ENCODE measurements at places on chromosomes 7 and 10.

GRCh38 chr10:93589648-93590562 lies 11.1 kb downstream of the RBP4 start:
- DNase-seq, result no peak

DNA sequence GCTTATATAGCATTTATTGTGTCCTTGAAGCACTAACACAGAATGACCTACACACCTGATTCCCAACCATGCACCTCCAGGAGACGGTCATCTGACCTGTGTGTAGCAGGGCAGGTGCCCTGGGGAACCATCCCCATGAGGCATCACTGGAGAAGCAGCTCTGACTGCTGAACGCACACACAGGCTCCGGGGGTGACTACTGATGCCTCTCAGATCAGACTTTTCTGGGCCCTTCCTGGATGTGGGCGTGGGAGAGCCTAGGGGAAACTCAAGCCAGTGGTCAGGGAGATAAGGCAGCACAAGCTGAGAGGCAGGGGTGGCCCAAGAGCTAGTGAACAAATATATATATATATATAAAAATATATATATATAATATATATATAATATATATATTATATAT lies 37.6 kb downstream of the CPXM2 start:
- DNase-seq, result no peak

DNA sequence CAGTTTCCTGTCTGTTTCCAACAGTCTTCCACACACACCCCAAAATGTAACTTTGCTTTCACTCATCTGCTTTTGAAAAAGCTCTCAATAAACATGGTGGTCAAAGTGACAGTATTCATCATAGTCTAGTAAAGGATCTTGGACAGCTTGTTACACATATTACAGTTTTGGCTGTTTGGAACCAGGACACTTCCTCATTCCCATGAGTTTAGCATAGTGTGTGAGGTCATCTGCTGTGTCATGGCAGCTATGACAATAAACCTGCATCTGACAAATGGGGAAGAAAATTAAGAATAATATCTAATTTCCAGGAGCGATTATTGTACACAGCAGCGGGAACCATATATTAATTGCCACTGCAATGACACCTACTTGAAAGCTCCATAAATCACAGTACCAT lies 184.3 kb upstream of the SLC26A5 start:
- no peak for DNase-seq

DNA sequence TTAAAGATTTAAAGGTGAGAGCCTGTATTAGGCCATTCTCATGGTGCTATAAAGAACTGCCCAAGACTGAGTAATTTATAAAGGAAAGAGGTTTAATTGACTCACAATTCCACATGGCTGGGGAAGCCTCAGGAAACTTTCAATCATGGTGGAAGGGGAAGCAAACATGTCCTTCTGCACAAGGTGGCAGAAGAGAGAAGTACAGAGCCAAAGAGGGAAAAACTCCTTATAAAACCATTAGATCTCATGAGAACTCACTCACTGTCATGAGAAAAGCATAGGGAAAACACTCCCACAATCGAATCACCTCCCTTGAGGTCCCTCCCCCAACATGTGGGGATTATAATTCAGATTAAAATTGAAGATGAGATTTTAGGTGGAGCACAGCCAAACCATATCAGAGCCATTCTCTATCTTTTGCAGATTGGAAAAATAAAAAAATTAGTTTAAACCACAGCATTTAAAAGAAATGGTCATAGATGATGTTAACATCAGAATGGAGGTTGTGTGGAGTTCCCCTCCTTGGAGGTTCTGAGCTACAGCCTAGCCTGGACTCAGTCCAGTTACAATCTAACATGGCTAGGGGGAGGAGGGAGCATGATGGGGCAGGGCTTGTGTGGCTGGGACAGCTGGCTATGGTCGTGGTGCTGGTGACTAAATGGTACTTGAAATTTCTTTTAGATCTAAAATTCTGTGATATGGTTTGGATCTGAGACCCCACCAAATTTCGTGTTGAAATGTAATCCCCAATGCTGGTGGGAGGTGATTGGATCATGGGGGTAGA lies 33.1 kb downstream of the GSTO2 start:
- no peak for DNase-seq

DNA sequence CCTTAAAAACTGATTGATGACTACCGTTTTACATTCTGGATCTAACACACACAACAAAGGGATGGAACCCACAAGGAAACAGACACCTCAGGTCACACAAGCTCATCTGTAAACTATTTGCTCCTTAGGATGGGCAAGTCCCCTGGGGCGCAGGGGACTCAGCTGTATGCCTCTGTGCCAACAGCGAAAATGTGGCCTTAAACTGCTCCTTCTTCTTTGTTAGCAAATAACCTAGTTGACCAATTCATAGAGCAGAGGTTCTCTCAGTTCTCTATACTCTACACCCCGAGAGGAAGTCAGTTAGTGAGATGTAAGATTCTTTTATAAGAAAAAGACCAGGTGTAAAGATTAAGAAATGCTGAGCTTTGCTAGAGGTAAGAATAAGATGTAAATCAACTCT lies 181.9 kb upstream of the PRSS58 start:
- DNase-seq, result no peak

- no peak for DNase-seq
These were observed 10.0 kb upstream of the MARVELD1 start for GRCh38 chr10:97703398-97704067.

- DNase-seq, result no peak
These were observed 38.7 kb downstream of the AOC1 start for GRCh38 chr7:150890853-150891584.

DNA sequence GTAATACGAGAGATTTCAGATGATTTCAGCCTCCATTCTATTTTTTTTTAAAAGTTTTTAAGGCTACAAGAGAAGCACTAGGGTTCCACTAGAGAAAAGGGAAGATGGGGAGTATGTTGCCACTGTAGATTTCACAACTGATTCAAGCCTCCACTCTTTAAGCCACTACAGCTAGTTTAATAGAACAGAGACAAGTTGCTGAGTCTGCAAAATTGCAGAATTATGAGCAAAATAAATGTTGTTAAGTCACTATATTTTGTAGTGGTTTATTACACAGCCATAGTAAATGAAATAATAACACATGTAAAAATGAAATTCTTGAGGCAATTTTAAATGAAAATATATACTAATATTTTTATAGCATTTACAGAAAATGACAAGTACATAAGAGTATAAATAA lies 96.0 kb upstream of the POT1 start:
- DNase-seq, result no peak

GRCh38 chr10:8912108-8912507 lies 857.6 kb downstream of the GATA3 start:
- DNase-seq, result no peak

GRCh38 chr10:132811891-132812481 lies 26.0 kb upstream of the NKX6-2 start:
- no peak for DNase-seq

DNA sequence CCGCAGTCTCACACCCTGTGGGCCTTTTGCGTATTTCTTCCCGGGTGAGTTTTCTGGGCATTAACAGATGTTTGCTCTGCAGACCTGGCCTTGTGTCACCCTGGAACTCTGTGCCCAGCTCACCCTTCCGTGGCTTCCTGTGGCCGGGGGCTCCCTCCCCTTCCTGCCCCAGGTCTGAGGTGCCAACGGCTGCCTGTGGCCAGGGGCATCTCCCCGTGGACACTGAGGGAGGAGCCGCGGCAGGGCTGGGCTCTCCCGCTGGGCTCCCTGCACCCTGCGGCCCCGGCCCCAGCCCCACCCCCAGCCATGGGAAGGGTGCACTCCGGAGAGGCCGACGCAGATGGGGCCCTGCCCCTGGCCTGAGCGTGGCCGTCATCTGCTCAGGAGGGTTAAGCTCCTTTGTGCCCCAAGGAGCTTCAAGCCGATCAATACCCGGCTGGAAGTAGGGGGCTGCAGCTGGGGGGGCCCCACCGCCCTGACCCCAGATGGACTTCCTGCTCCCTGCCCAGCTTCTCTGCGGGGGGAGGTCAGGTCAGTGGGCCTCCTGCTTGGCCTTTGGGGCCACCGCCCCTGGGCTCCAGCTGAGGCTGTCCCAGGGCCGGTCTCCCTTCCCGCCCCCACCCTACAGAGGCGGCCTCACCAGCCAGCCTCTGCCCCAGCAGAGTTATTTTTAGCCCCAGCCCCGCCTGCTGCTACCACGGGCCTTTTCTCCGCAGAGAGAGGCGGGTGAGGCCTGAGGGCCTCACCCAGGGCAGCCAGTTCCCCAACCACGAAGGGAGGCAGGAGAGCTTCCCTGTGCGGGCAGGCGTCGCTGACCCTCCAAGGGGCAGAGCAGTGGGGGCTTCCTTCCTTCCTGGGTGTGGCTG lies 24.2 kb downstream of the PWWP2B start:
- DNase-seq, result peak; percentile 37

DNA sequence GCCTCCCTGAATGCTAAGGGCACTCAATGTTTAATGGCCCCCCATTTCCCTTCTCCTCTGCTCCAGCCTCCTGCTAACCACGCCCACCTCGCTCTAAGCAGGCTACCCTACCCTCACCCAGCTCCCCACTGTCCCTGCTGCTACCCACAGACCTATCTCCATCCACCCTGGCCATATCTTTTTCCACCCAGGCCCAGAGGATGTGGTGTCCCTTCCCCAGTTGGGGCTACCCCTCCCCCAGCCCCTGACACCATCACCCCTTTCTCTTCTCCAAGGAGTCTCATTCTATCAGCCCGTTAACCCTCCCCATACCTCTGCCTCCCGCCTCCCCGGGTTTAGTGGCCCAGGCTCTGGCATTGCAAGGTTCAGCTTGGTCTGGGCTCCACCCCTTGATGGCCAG lies 28.9 kb upstream of the PPIF start:
- DNase-seq, result no peak

- DNase-seq, result no peak
These were observed 81.1 kb downstream of the CTTNBP2 start for GRCh38 chr7:117791877-117792780.

DNA sequence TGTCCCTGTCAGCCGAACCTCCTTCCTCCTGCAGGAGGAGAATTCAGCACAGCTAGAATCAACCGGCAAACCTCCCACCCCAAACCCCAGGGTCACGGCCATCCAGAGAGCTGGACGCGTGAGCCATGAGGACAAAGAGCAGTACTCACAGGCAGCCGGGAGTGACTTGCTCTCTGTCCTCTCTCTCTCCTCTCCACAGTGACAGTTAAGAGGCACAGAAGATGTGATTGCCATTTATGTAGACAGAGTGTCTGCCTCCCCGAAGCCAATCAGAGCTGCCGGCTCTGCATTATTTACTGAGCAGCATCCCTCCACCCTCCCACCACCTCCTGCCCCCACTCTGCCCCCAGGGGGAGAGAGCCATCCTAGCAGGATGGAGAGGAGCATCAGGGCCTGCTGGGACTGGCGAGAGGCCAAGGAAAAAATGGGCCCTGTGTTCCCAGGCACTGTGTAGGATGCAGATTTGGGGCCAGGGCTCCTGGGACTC lies 4.3 kb downstream of the DDC start:
- DNase-seq, result no peak

- no peak for DNase-seq
These were observed 30.9 kb downstream of the FAM20C start for GRCh38 chr7:223118-223800.

DNA sequence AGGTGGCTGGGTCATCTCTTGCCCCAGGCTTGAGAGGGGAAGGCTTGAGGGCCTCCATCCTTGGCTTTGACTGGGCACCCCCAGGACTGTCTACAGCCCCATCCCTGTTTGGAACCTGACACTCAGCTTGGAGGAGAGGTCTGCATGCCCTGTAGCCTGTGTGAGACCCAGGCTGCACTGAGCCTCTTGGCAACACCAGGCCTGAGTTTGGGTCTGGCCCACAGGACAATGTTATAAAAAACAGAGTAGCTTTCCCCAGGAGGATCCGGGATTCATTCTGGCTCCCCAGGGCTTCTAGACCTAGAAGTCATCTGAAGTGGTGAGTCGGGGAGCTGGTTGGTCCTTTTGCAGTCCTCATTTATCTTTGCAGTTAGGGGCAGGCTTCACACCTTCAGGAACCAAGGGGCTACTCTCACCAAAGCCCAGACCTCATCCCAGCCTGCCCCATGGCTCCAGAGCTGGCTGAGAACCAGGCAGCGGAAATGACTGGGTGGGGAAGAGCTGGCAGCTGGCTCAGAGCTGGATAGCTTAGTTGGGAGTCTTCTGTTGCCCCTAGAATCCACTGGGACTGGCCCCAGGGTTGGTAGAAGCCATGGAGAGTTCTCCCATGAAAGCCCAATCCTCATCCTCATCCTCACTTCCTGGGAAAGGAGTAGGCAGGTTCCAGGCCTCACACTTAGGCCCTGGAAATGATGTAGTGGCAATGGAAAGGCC lies 68.8 kb downstream of the ADCYAP1R1 start:
- DNase-seq, result no peak

- no peak for DNase-seq
These were observed 123.8 kb downstream of the ADRA2A start for GRCh38 chr10:111200505-111201186.

- DNase-seq, result no peak
These were observed 7.9 kb downstream of the CPED1 start for GRCh38 chr7:120996333-120996987.

- no peak for DNase-seq
These were observed 34.8 kb upstream of the MKI67 start for GRCh38 chr10:128161031-128161430.

- DNase-seq, result no peak
These were observed 1.9 kb downstream of the VWC2 start for GRCh38 chr7:49775065-49775948.

DNA sequence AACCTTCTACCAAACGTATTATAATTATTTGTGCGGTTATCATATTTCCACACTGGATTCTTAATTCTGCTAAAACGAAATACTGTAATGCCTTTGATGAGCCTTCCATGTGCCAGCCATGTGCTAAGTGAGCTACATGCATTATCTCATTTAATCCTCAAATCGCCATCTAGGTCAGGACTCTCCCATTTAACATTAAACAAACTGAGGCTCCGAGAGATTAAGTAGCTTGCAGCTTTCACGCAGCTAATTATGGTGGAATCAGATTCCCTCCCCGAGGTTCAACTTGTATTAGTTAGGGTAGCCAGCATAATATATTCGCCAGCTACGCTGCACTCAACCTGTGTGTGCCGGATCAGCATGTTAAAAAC lies 798 bp upstream of the TSPAN33 start:
- no peak for DNase-seq

- no peak for DNase-seq
These were observed 708 bp upstream of the GPR85 start for GRCh38 chr7:113087071-113087998.

DNA sequence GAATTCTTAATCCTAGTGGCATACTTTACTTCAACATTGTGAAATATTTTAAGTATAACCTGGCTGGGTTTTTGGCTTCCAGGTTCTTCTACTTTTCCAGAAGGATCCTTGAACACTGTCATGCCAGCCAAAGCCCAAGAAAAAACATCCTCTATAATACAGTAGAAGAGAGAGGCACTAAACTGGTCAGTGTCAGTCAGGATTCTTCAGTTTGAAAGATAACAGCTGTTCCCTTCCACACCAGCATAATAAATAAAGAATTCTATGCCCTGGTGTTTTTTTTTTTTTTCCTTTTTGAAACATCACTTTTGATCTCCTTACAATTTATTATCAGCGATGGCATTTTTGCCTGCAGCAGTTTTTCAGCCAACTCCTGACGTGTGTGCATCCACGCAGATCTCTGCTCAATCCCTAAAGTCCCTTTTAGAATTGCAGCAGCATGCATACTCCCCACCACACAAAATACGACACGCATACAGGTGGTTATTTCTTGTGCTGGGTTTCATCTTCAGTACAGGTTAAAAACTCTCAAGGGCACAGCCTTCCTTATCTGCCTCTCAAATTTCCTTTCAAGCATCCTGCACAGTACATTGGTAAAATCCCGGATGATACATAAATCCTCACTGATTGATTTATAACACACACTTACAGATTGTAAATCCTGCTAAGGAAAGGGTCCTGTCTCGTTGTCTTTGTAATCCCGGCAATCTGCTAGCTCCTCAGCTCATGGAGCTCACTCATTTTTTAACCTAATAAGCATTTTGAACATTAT lies 100.2 kb downstream of the TPK1 start:
- DNase-seq, result no peak

Measured in amygdala (tissue), 56 donors.